ENCODE measurements at places on chromosomes 1 and 21. TPM values are rescaled to one million over a fixed set of nuclear protein-coding genes. Genes with fewer than 3 reads are reported as not detected.

Gene FCRL3
- 0.54 TPM for total RNA-seq

Gene CYP4A11
- total RNA-seq, result not detected

Gene CPLANE2
- total RNA-seq, result 20.7 TPM

Gene AGMAT
- total RNA-seq, result 1.1 TPM

Gene GSTM3
- total RNA-seq, result 13.5 TPM

Gene GBP5
- total RNA-seq, result 26.4 TPM

Gene ABL2
- total RNA-seq, result 10.2 TPM

Gene TSACC
- not detected for total RNA-seq

Gene CTH
- total RNA-seq, result 3.0 TPM

Gene C8B
- total RNA-seq, result not detected

Gene AMY1C
- total RNA-seq, result not detected

Gene SHCBP1L
- not detected for total RNA-seq

Gene GPR37L1
- under 0.01 TPM for total RNA-seq

Gene LYST
- 11.0 TPM for total RNA-seq

Gene INSRR
- under 0.01 TPM for total RNA-seq

Gene CREB3L4
- total RNA-seq, result 61.9 TPM

Gene DMBX1
- total RNA-seq, result not detected
